ENCODE measurements at places on chromosomes 7 and 10.

DNA sequence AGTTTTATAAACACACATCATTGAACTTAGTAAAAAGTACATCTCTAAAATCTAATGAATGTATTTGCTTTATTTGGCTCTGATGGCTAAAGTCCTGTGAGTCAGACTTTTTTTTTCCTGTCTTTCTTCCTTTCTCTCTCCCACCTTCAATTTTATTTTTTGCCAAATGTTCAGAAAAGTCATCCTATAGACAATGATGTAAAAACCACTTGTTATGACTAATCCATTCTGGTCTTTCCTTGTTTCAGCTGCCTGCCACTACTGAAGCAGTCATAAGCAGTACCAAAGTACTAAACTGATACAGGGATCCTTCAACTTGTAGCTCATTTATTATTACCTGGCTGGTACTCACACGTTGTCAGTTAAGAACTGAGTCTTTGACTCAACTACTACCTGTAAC lies 23.9 kb downstream of the HECTD2 start:
- peak; percentile 26 for DNase-seq

GRCh38 chr7:134916171-134916883 lies 70.0 kb upstream of the AGBL3 start:
- DNase-seq: no peak

DNA sequence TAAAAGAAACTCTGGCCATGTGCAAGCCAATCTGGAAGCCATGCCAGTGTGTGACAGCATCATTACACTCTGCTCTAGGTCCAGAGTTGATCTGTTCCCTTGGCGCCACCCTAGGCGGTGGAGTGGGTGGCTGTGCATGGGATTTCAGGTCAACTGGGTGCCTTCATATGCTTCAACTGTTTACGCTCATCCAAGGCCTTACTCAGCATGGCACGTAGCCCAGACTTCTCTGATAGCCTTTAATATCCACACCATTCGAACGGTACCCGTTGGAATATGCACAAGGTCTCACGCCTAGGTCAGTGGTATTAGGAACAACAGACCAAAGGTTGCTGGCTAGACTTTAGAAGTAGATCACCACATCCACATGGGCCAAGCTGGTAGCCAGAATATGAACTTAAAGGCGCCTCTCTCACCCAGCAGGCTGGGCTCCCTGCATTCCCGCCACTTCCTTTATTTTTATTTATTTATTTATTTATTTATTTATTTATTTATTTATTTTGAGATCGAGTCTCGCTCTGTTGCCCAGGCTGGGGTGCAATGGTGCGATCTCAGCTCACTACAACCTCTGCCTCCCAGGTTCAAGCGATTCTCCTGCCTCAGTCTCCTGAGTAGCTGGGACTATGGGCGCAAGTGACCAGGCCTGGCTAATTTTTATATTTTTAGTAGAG lies 18.7 kb upstream of the ACHE start:
- DNase-seq: no peak

DNA sequence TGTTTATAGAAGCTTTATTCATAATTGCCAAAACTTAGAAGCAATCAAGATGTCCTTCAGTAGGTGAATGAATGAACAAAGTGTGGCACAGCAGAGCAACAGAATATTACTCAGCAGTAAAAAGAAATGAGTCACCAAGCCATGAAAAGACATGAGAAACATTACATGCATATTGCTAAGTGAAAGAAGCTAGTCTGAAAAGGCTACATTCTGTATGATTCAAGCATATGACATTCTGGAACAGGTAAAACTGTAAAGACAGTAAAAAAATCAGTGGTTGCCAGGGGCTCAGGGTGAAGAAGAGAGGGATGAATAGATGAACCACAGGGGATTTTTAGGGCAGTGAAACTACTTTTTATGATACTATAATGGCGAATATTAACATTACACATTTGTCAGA lies 80.9 kb upstream of the APBB1IP start:
- peak; percentile 59 for DNase-seq

GRCh38 chr10:77252380-77253146 lies 385.0 kb downstream of the KCNMA1 start:
- no peak for DNase-seq

Measured in activated CD4-positive, alpha-beta T cell treated with anti-CD3 and anti-CD28 coated beads, Interleukin-2, Interleukin-6, amounts not matched to agents 100 ng/mL and 50 ng/mL, durations not matched to agents 16 hours and 8 hours (primary cell).